ENCODE measurements at places on chromosomes 3 and 15. TPM values are rescaled to one million over a fixed set of nuclear protein-coding genes. Genes with fewer than 3 reads are reported as not detected.

Gene DLG1
- 163 TPM for total RNA-seq

Gene ITIH1
- total RNA-seq = not detected

Gene HEXA
- 64.0 TPM for total RNA-seq

Gene INTS14
- 48.5 TPM for total RNA-seq

Gene PRRT3
- 0.95 TPM for total RNA-seq

Gene WWTR1
- 136 TPM for total RNA-seq

GRCh38 chr3:72658466-72659100, 189.7 kb downstream of the SHQ1 start:
- DNase-seq = no peak

GRCh38 chr3:151604891-151605290, 128.8 kb upstream of the AADACL2 start:
- DNase-seq = no peak
